CMK (cell line): ENCODE measurements at places on chromosomes 1 and 21.

GRCh38 chr1:125085720-125086591 lies 3901.2 kb downstream of the SRGAP2C start:
- DNase-seq = no peak

GRCh38 chr1:25616987-25617624 lies 515 bp downstream of the MAN1C1 start:
- DNase-seq = no peak

DNA sequence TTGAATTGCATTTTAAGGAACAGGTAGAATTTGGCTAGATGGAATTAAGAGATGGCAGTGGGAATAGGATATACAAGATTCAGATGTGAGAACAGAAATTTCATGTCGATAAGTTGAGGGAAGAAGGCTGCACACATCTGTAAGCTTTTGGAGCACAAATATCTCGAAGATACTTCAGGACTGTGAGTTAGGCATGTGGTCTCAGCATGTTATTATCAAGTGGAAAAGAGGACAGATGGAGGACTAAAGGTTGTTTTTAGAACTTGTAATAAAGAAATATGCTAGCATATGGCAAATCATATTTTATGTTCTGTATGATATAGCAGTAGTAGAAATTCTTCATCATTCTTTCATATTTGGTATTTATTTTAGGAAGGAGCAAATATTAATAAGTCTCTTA lies 61.5 kb downstream of the KIF1B start:
- DNase-seq = no peak

DNA sequence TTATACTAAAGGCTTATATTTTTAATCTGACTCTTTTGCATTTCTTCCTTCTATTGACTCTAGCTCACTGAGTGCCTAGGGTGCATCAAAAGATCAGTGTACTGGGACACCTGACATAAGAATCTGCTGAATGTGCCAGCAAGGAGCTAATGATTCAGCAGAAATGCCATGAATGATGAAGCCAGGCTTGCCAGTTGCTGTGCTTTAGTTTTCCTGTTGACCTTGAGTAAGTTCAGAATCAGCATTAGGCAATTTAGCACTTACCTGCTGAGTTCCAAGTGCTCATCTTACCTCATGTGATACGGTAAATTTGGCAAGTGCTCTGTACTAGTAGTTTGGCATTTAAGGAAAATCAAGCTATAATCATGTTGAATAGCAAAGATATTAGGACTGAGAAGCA lies 523.2 kb upstream of the B3GALT2 start:
- DNase-seq = no peak

DNA sequence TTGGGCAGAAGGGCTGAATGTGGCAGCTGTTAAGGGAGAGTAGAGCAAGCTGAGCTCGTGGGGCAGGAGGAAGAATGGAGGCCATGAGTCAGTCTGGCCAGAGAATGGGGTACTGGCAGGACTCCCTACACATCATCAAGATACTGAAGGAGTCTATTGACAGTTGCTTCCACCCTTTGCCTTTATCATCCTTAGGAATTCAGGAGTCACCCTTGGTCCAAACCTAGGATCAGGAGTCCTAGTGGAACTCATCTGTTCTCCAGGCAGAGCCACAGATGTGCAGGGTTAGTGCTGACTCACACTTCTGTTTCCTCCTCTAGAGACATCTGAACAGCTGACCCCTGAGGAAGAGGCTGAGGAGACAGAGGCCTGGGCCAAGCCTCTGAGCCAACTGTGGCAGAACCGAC lies 18.7 kb upstream of the ST3GAL3 start:
- DNase-seq = no peak

GRCh38 chr1:43473463-43473862 lies 19.7 kb upstream of the HYI start:
- no peak for DNase-seq

GRCh38 chr1:109975718-109976117 lies 8.8 kb upstream of the AHCYL1 start:
- DNase-seq = no peak

GRCh38 chr21:27813750-27814149 lies 846.9 kb upstream of the ADAMTS5 start:
- DNase-seq = no peak
